Activated CD4-positive, alpha-beta memory T cell treated with anti-CD3 and anti-CD28 coated beads, Interleukin-2, amount 10 ng/mL, durations not matched to agents 7 days and 5 days (primary cell): ENCODE measurements at places on chromosomes 7 and 10. TPM values are rescaled to one million over a fixed set of nuclear protein-coding genes. Genes with fewer than 3 reads are reported as not detected.

Gene PPP1R17
- total RNA-seq = not detected

DNA sequence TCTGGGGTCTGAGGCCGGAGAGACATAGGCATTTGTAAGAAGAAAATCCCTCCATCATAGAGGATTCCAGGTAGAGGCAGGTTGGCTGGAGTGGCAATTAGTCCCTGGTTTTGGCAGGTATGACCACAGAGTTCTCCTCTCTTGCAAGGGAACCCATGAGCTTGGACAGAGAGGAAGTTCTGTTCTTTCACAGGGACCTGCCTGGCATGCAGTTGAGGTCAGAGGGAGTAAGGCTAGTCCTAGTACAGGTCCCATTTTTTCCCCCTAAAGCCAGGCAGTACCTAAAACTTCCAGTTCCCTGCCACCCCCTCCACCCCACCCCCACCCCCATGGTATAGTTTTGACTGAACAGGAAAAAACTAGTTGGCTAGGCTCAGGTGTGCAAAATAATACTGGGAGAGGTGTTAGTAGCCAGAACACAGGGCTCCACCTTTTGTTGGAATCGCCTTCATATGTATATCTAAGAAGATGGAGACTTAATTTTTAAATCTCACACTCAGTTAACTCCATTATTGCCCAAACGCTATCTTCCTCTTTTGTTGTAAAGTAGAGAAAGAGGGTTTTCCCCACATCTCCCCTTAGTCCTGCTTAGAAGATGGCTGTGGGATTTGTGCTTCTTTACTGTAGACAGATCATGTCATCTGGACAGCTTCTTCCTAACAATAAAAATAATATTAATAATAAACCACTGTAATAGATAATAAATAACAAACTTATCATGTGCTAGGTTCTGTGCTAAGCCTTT lies 188.1 kb downstream of the TCF7L2 start:
- peaks cover 4% of the 10 kb centered on the region for H3K27me3 ChIP-seq
- no peaks in the 10 kb centered on the region for H3K36me3 ChIP-seq
- DNase-seq = no peak
- no peaks in the 10 kb centered on the region for H3K4me1 ChIP-seq

DNA sequence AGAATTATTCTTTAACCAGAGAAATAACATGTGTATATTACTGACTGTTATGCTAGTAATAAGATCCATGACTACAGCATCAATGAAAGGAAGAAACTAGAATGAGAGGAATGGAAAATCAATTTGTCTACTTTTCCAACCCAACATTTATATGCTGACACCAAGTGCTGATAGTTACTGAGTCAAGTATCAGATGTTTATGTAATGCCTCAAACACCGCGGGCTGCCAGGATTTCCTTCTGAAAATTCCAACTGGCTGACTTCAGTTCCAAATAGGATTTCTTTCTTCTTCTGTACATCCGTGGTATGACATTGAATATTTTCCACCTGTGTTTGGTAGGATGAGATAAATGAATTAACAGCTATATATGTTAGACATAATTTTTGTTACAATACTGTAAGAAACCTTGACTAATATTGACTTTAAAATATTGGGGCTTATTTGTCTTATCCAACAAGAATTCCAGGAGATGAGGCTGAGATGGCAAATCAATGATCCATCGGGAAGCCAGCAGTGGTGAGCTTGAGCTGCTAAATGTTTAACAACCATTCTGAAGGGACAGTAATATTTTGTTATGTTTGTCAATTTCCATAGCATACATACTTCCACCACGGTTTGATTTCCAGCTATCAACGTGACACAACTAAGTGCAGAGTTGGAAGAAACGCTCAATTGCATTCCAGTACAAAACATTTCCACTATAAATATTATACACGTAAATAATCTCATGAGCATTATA lies 435.2 kb upstream of the AUTS2 start:
- H3K36me3 ChIP-seq = no peaks in the 10 kb centered on the region
- H3K4me3 ChIP-seq = no peak overlapping the region
- no peaks in the 10 kb centered on the region for H3K4me1 ChIP-seq
- no peak overlapping the region for H3K27ac ChIP-seq

GRCh38 chr10:112045938-112046337 lies 137.6 kb downstream of the GPAM start:
- DNase-seq = no peak
- no peaks in the 10 kb centered on the region for H3K4me1 ChIP-seq
- H3K27ac ChIP-seq = no peak overlapping the region

GRCh38 chr10:59557642-59558041 lies 152.0 kb downstream of the SLC16A9 start:
- no peak for DNase-seq
- no peaks in the 10 kb centered on the region for H3K36me3 ChIP-seq
- H3K4me1 ChIP-seq = no peaks in the 10 kb centered on the region
- no peak overlapping the region for H3K27ac ChIP-seq

- peaks cover 10% of the 10 kb centered on the region for H3K4me1 ChIP-seq
- DNase-seq = peak; percentile 18
- H3K4me3 ChIP-seq = peak within 1 kb of the TSS; percentile 40
- H3K36me3 ChIP-seq = no peaks in the 10 kb centered on the region
- no peak within 1 kb of the TSS for H3K27ac ChIP-seq
Observed at GRCh38 chr7:116499168-116500077, at the start of gene CAV2. Gene CAV2, plus strand, starts transcription at chr7:116499738. Its CDS starts 44 bp downstream, at chr7:116499782.

- peak; percentile 18 for DNase-seq
- H3K4me3 ChIP-seq = no peak overlapping the region
- no peak overlapping the region for H3K27ac ChIP-seq
- H3K36me3 ChIP-seq = no peaks in the 10 kb centered on the region
Observed at GRCh38 chr10:44030132-44030531, 354.8 kb downstream of the CXCL12 start.
